ENCODE measurements at places on chromosomes 7 and 10. TPM values are rescaled to one million over a fixed set of nuclear protein-coding genes. Genes with fewer than 3 reads are reported as not detected.
A peak's percentile ranks its signal among the peaks of the same experiment; 100 is the strongest.

DNA sequence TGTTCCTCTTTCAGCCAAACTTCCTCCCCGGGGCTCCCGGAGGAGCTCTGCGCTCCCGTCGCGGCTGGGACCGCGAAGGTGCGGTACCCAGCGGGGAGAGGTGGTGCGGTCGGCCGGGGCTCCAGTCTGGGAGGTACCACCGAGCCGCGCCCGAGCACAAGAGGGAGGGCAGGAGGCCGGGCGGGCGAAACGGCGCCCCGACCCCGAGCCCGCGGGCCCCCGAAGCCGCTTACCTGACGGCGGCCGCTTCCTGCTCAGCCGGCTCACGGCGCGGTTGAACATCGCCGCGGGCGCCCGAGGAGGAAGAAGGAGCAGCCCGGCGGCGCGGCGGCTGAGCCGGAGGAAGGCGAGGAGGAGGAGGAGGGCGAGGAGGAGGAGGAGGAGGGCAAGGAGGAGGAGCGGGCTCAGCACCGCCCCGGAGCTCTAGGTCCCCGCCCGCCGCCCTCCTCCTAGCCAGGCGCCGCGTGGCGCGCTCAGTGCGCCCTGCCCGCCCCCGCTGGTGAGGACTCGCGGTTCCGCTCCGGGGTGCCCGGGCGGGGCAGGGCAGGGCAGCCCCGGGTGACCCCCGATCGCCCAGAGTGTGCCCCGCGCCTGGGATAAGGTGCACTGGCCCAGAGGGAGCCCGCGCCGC, at the start of gene RGS10:
TSS of gene RGS10 (minus strand) at position 363 of the 631 bp plus-strand sequence. CDS start at position 282, 81 bp downstream.
- ATAC-seq = peak; percentile 95

Gene HTR5A
- total RNA-seq = not detected

GRCh38 chr7:258476-259190, 31.3 kb upstream of the FOXL3 start:
- no peak for ATAC-seq

Gene HYCC1
- total RNA-seq = 44.2 TPM

Gene ZNF786
- total RNA-seq = 3.2 TPM

DNA sequence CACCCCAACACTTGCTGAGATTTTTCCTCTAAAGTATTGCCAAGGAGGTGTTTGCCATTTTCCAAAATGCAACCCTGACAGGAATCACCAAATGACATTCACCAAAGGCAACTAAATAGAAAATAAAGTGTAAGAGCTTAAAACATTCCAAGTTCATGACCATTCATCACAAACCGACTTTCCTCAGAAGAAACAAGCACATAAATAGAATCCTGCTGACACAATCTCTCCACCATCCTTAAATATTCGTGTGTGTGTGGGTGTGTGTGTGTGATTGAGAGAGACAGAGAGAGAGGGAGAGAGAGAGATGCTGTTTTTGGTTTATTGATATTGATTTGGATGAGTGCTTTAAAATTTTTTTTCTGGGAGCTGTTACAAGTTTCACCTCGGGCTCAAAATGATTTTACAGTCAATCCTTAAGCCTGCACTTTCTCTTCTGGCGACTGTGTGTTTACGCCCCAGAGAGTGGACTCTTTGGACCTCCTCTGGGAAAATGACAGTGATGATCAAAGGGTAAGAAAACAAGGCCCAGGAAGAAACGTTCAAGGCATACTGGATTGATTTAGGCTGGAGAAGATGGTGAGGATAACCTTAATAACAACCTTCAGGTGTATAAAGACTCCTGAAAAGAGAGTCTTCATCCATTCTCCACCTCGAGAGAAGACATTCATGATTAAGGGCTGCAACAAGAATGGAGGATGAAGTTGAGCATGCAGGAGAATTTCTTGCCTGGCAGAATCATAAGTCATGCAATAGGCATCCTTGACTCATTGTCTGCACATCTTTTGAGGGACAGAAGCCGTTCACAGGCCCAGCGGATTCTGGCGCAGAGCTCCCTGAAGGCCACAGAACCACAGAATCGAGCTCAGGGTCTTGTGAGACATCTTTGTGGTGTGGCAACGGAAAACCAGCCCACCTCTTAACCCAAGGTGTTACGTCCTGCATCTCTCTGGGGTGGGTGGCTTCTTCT, 104.4 kb upstream of the FGFR2 start:
- no peak for ATAC-seq

Measured in esophagus mucosa (tissue), 1 donor.